ENCODE measurements at places on chromosomes 3 and 15. TPM values are rescaled to one million over a fixed set of nuclear protein-coding genes. Genes with fewer than 3 reads are reported as not detected.

Gene SYNPR
- total RNA-seq: not detected

Gene OR5H6
- not detected for total RNA-seq

Gene RASGRP1
- 46.6 TPM for total RNA-seq

Gene DAZL
- total RNA-seq: not detected

Gene CYP19A1
- total RNA-seq: not detected

GRCh38 chr3:107884719-107885460 is 205.9 kb downstream of the CD47 start:
- H3K4me3 ChIP-seq: no peak overlapping the region
- H3K27ac ChIP-seq: no peak overlapping the region
- H3K4me1 ChIP-seq: peaks cover 5% of the 10 kb centered on the region
- H3K27me3 ChIP-seq: no peaks in the 10 kb centered on the region
- H3K36me3 ChIP-seq: no peaks in the 10 kb centered on the region

- no peaks in the 10 kb centered on the region for H3K36me3 ChIP-seq
- DNase-seq: no peak
- H3K27ac ChIP-seq: no peak overlapping the region
- H3K27me3 ChIP-seq: peaks cover 4% of the 10 kb centered on the region
Observed at GRCh38 chr3:167992381-167992780, 103.3 kb downstream of the GOLIM4 start.

- no peak overlapping the region for H3K27ac ChIP-seq
- DNase-seq: no peak
- no peak overlapping the region for H3K4me3 ChIP-seq
- no peaks in the 10 kb centered on the region for H3K4me1 ChIP-seq
- peaks cover 14% of the 10 kb centered on the region for H3K27me3 ChIP-seq
Observed at GRCh38 chr3:193389335-193389734, 10.8 kb upstream of the ATP13A5 start.

DNA sequence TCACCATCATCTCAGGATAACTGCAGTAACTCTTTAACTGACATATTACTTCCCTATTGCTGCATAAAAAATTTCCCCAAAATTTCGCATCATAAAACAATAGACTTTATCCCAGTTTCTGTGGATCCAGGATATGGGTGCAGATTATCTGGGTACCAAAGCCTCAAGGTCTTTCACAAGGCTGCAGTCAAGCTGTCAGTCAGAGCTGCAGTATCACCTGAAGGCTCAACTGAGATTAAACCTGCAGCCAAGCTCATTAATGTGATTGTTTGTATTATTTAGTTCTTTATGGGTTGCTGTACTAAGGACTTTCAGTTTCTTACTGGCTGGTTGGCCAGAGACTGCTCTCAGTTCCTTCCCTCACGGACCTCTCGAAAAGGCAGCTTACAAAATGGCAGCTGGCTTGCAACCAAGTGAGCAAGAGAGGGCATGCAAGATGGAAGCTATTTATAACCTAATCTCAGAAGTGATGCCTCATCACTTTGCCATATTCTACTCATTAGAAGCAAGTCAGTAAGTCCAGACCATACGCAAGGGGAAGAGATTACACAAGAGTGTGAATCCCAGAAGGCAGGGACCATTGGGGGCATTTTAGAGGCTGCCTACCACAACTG is 54.9 kb downstream of the DCUN1D1 start:
- DNase-seq: no peak
- peaks cover 36% of the 10 kb centered on the region for H3K36me3 ChIP-seq
- no peak overlapping the region for H3K4me3 ChIP-seq
- no peaks in the 10 kb centered on the region for H3K27me3 ChIP-seq

- H3K4me1 ChIP-seq: no peaks in the 10 kb centered on the region
- no peaks in the 10 kb centered on the region for H3K36me3 ChIP-seq
- no peak overlapping the region for H3K27ac ChIP-seq
- no peak overlapping the region for H3K4me3 ChIP-seq
- no peaks in the 10 kb centered on the region for H3K27me3 ChIP-seq
Observed at GRCh38 chr3:77513542-77513941, 473.6 kb downstream of the ROBO2 start.

DNA sequence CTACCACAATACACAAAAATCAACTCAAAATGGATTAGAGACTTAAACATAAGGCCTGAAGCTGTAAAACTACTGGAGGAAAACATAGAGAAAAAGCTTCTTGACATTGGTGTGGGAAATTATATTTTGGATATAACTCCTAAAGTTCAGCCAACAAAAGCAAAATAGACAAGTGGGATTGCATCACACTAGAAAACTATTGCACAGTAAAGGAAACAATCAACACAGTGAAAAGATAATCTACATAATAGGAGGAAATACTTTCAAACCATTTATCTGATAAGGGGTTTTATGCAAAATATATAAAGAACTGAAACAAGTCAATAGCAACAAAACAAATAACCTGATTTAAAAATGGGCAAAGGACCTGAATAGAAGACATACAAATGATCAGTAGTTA is 37.6 kb upstream of the TP63 start:
- H3K36me3 ChIP-seq: peaks cover 2% of the 10 kb centered on the region
- H3K27ac ChIP-seq: no peak overlapping the region
- no peaks in the 10 kb centered on the region for H3K27me3 ChIP-seq
- no peaks in the 10 kb centered on the region for H3K4me1 ChIP-seq
- no peak for DNase-seq
- H3K4me3 ChIP-seq: no peak overlapping the region

- no peaks in the 10 kb centered on the region for H3K4me1 ChIP-seq
Observed at GRCh38 chr3:33139996-33140395, 26.2 kb downstream of the CRTAP start.

GRCh38 chr3:189781415-189781814 is 150.2 kb downstream of the TP63 start:
- H3K4me1 ChIP-seq: peaks cover 5% of the 10 kb centered on the region
- no peak for DNase-seq
- no peaks in the 10 kb centered on the region for H3K27me3 ChIP-seq
- H3K27ac ChIP-seq: no peak overlapping the region
- H3K4me3 ChIP-seq: no peak overlapping the region

GRCh38 chr15:77513226-77513625 is 92.5 kb downstream of the HMG20A start:
- no peaks in the 10 kb centered on the region for H3K27me3 ChIP-seq
- H3K4me3 ChIP-seq: no peak overlapping the region
- DNase-seq: no peak
- peaks cover 10% of the 10 kb centered on the region for H3K4me1 ChIP-seq
- H3K36me3 ChIP-seq: peaks cover 2% of the 10 kb centered on the region

GRCh38 chr3:112761062-112761638 is 85.5 kb downstream of the CD200R1L start:
- H3K4me3 ChIP-seq: no peak overlapping the region
- H3K4me1 ChIP-seq: peaks cover 2% of the 10 kb centered on the region
- DNase-seq: no peak
- H3K36me3 ChIP-seq: peaks cover 3% of the 10 kb centered on the region

GRCh38 chr3:41598402-41599126 is 363.3 kb downstream of the ULK4 start:
- H3K27me3 ChIP-seq: no peaks in the 10 kb centered on the region
- peaks cover 8% of the 10 kb centered on the region for H3K36me3 ChIP-seq
- H3K4me1 ChIP-seq: peaks cover 4% of the 10 kb centered on the region

- H3K27ac ChIP-seq: peak within 1 kb of the TSS; percentile 96
- peak; percentile 99 for DNase-seq
- H3K27me3 ChIP-seq: no peaks in the 10 kb centered on the region
- peak within 1 kb of the TSS; percentile 91 for H3K4me3 ChIP-seq
- H3K4me1 ChIP-seq: peaks cover 25% of the 10 kb centered on the region
Observed at GRCh38 chr3:49673715-49674496, at the start of gene APEH. Gene APEH, plus strand, starts transcription at chr3:49674351. Its CDS starts 51 bp downstream, at chr3:49674402.

GRCh38 chr15:80114114-80114513 is 38.7 kb upstream of the FAH start:
- H3K36me3 ChIP-seq: no peaks in the 10 kb centered on the region
- peaks cover 35% of the 10 kb centered on the region for H3K4me1 ChIP-seq
- H3K27ac ChIP-seq: no peak overlapping the region
- H3K27me3 ChIP-seq: no peaks in the 10 kb centered on the region
- no peak for DNase-seq
- H3K4me3 ChIP-seq: no peak overlapping the region

DNA sequence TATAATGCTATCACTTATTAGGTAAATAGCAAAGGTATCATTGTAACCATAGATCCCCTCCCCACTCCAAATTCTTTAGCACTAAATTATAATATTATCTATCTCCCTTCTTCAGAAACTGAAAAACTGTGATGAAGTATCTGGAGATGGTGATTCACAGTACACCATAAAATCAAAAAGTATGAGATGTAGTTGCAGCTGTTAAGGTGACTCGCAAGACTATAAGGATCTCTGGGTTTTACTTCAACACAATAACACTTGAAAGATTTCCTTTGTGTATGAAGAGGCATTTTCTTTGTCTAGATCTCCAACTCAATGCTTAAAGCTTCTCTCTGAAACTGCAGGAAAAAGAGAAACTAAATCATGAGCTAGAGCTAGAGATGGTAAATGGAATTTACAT is 46.9 kb downstream of the IFT57 start:
- peaks cover 24% of the 10 kb centered on the region for H3K4me1 ChIP-seq
- H3K4me3 ChIP-seq: peak overlapping the region; percentile 47
- no peak for DNase-seq
- H3K27ac ChIP-seq: no peak overlapping the region

- DNase-seq: no peak
- H3K4me1 ChIP-seq: no peaks in the 10 kb centered on the region
- no peaks in the 10 kb centered on the region for H3K27me3 ChIP-seq
- no peak overlapping the region for H3K27ac ChIP-seq
- no peaks in the 10 kb centered on the region for H3K36me3 ChIP-seq
- H3K4me3 ChIP-seq: no peak overlapping the region
Observed at GRCh38 chr3:89617706-89618105, 510.3 kb downstream of the EPHA3 start.

DNA sequence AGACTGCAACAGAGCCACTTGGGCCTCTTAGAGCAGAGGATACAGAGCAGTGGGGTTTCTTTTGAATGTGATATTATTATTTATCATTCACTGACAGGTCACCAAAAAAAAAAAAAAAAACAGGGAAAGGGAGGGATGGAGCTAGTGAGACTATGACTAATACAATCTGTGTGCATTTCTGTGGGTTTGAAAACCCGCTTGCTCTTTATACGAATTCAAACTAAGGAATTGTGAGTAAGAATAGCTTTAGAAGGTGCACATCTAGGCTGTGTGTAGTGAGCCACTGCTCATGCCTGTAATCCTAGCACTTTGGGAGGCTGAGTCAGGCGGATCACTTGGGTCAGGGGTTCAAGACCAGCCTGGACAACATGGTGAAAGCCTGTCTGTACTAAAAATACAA is 186.6 kb upstream of the MANF start:
- peaks cover 10% of the 10 kb centered on the region for H3K36me3 ChIP-seq
- no peak overlapping the region for H3K4me3 ChIP-seq
- H3K4me1 ChIP-seq: peaks cover 11% of the 10 kb centered on the region
- DNase-seq: no peak
- no peak overlapping the region for H3K27ac ChIP-seq

GRCh38 chr3:17642474-17642873 is 100.0 kb downstream of the TBC1D5 start:
- H3K27ac ChIP-seq: no peak overlapping the region
- no peak overlapping the region for H3K4me3 ChIP-seq
- no peaks in the 10 kb centered on the region for H3K36me3 ChIP-seq
- no peak for DNase-seq
- H3K4me1 ChIP-seq: peaks cover 23% of the 10 kb centered on the region
- no peaks in the 10 kb centered on the region for H3K27me3 ChIP-seq
